NCI-H1048 (cell line): ENCODE measurements at places on chromosomes 11 and 22.

- no peak for DNase-seq
Measured at GRCh38 chr11:42552786-42553185, 759.0 kb upstream of the API5 start.

GRCh38 chr22:35479985-35480550 lies 60.6 kb upstream of the RASD2 start:
- DNase-seq = no peak

DNA sequence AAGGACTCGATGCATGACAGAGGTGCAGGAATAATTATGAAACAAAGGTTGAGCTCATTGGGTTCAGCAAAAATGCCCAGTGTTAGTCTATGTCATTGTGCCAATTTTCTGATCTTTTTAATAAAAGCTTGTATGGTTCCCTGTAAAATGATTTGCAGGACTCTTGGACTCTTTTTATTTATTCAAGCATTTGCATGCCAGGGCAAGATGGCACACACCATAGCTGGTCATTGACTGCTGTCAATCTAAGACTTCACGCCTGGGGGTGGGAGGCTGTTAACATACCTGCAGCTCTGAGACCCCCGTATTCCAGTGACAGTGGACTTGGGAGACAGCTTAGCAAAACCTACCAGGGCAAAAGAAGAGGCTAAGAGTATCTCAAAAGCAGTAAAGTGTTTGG lies 32.0 kb upstream of the ANO1 start:
- DNase-seq = no peak

GRCh38 chr11:78189174-78189724 lies 530 bp downstream of the USP35 start:
- DNase-seq = no peak

DNA sequence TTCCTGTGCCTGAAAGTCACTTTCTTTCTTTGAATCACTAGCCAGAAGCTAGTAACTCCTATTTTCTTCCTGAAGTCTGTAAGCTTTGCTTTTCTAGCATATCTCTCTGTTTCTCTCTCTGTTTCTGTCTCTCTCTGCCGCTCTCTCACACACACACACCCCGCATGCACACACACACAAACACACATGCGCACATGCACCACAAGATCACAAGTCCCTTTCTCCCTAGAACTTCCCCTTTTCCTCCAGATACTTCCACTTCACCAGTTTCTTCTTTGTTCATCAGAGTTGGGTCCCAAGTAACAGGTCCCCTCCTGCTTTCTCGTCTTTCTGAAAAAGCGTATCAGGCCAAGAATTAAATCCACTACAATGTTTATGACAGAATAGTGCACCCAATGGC lies 148.5 kb upstream of the HSD17B12 start:
- DNase-seq = no peak

DNA sequence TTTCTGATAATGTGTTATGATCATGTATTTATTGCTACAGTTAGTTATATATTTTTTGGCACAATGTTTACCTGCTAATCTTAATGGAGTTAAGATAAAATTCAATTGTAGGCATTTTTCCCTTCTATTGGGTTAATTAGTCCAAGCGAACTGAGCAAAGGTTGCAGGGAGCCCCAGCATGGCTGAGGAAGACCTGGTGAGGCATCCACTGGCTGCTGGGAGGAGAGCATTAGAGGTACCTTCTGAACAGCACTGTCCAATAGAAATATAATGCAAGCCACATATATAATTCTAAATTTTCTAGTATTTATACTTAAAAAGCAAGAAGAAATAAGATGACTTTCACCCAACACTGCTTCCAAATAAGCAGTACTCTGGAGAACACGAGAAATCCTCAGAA lies 689 bp upstream of the TMEM126A start:
- DNase-seq = no peak

DNA sequence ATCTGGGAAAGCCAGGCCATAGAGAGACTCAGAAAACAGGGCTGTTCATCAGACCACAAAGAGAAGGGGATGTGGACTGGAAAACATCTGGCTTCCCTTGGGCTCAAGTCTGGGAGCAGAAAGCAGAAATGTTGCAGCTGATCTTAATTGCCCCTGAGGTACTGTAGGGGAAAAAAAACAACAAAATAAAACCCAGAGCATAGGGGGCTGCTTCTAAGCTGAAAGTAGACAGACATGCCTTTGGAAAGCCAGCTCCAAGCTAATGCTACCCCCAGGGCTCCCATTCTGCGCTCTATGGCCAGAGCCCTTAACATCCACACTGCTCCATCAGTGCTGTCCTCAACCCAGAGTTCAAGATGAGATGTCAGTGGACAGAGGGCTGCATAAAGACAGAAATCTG lies 2.0 kb upstream of the PACSIN3 start:
- DNase-seq = no peak

DNA sequence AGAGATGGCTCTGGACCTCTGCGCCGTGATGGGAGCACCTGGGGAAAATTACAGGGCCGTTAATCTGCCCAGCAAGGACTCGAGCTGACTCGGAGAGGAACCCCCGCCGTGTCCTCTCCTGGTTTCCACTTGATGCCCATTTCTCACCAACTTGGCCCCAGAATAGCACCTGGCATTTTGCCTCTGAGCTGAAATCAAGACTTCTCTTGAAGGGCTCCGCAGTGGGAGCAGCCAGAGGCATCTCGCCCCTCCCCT lies 19.0 kb upstream of the CABP7 start:
- DNase-seq = no peak

DNA sequence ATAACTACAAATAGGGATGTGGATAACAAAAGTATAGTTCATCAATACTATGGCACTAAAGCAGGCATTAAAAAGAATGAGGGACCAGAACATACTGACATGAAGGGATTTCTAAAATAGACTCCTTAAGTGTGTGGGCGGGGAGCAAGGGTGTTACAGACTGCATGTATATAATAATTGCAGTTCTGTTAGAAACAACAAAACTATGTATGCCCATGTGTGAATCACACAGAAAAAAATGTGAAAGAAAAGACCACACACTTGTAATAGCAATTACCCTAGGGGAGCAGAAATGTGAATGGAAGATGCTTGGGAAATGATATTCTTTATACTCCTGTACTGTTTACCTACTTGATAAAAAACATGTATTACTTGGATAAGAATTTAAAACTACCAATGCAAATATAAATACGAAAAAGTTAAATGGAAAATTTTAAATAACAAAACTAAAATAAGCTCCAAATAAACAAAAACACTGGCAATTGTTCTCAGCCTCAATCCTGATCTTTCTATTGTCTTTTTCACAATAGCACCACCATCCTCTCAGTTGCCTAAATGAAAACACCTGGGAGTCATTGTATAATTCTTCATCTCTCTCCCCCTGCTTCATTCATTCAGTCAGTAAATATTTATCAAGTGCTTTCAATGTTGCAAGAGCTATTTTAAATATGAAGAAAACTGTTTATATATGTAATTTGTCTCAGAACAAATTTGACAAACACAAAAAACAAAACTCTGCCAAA lies 129.8 kb downstream of the FCHSD2 start:
- DNase-seq = no peak

GRCh38 chr11:69839516-69839915 lies 20.3 kb upstream of the FGF3 start:
- no peak for DNase-seq

- DNase-seq = no peak
Measured at GRCh38 chr11:118111019-118111743, 24.4 kb upstream of the SMIM35 start.

- no peak for DNase-seq
Measured at GRCh38 chr11:100560606-100561005, 126.5 kb upstream of the ARHGAP42 start.

GRCh38 chr11:118633979-118634378 lies 26.6 kb downstream of the PHLDB1 start:
- DNase-seq = no peak

DNA sequence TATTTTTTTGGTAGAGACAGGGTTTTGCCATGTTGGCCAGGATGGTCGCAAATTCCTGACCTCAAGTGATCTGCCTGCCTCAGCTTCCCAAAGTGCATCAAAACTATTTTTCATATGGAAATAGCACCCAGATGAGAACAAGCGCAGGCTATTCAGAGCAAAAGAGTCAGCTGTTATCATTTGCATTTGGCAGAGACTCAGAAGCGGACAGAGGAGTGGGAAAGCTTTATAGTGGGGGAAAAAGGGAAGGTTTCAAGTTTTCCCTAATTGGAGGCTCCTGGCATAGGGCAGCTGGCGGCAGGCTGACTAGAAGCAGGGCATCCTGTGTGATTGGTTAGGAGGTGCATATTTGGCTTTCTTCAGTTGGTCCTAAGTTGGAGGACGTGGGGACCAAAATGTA lies 20.2 kb downstream of the ATG13 start:
- DNase-seq = no peak

GRCh38 chr11:79331203-79331901 lies 109.5 kb downstream of the TENM4 start:
- DNase-seq = no peak

- DNase-seq = no peak
Measured at GRCh38 chr11:965206-965775, 39.6 kb downstream of the AP2A2 start.

- no peak for DNase-seq
Measured at GRCh38 chr11:43359422-43359818, 700 bp downstream of the TTC17 start.

- no peak for DNase-seq
Measured at GRCh38 chr22:50545522-50546325, at the start of gene KLHDC7B. TSS of gene KLHDC7B (plus strand) at chr22:50545899. CDS start at chr22:50546244, 345 bp downstream.

DNA sequence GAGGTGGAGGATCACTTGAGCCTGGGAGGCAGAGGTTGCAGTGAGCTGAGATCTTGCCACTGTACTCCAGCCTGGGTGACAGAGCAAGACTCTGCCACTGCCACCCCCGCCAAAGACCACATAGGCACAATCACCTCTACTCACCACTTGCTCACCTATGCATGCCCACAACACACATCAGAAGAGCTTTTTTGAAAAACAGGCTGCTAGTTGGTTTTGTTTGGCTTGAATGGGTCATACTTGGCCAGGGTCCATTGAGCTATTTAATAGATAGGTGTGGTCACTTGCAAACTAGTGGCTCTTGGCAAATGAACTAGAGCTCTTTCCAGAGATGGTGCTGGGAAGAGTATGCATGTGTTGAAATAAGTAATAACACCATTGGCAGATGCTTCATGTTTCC lies 80.1 kb downstream of the EMSY start:
- DNase-seq = no peak

DNA sequence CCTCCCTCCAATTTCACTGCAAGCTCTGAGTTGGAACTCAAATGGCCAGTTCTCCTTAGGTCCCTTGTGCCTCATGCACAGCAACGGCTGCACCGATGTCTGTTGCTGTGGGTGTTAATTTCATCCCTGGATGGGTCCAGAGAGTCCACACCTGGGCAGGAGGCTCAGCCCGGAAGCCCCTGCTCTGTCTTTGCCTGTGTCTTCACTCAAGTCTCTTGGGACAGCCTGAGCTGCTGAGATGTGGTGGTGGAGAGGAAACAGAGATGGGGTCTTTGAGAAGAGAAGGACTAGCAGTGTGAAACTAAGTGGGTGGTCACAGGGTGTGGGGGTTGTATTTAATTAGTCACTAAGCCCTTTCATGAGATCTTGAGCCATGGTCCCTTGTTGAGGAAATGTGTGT lies 109.3 kb downstream of the NECTIN1 start:
- no peak for DNase-seq

DNA sequence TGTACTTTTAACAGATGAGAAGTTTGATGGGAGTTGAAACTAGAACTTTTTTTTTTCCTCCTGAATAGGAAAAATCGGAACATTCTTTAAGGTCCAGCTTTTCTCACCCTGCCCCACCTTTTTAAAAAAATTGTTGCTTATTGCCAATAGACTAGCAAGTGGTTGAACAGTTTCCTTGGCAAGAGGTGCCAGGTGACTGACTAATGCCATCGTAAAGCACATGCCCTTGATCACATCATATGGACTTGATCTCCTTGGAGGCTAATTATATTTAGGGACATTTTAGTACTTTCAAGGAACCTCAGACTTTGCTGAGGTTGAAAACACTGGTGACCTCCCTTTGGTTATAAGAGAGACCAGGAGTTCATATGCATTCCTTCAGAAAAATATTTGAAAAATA lies 57.6 kb downstream of the MTMR3 start:
- no peak for DNase-seq

DNA sequence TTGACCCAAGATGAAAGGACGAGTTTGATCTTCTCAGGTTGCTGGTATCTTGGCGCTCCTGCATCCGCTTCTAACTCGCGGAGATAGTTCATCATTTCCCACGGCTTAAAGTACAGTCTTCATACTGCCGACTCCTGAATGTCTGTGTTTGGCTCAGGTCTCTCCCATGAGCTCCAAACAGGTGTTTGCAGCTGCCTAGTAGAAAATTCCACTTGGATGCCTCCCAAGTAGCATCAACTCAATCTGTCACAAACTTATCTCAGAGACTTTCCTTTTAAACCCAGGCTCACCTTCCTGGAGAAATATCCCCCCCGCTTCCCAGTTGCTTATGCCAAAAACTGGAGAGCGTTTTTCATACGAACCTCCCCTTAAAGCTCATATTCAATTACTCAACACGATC lies 986.5 kb downstream of the TBC1D22A start:
- DNase-seq = no peak

- DNase-seq = no peak
Measured at GRCh38 chr11:128757886-128758612, 64.2 kb downstream of the FLI1 start.

DNA sequence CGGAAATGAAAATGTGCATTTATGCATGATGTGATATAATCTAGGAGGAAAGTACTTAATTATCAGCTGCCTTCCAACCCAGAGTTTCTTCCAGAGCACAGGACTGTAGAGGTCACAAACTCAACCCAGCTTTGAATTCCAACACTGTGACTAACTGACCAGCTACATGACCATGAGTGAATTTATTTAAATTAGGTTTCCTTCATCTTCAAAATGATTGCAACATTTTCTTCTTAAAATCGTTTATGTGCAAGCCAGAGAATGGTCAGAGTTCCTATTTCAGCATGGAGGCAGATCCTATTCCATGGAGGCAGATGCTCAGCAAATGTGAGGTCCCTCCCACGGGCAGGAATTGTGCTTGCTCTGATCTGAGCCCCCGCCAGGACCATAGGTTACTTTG lies 42.4 kb downstream of the OSBP start:
- no peak for DNase-seq

- DNase-seq = no peak
Measured at GRCh38 chr22:20787746-20788626, 14.1 kb downstream of the SERPIND1 start.

DNA sequence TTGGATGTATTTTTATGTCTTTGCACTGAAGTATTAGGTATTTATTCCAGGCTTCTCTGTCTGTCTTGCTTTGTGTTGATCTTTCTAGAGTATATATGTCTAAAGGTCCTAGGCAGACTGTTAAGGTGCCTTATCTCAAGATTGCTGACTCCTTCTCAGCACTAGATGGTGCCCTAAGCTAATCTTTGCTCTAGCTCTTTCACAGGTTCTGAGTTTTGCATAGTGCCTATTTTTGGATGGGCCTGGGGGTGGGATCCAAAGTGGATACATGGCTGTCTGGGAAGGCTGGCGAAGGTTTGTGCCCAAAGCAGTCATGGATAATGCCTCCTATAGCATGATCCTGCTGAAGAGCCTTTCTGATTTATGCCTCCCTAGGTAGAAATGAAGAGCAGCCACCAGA lies 154.9 kb downstream of the TRPC6 start:
- no peak for DNase-seq
